NCI-H345 (cell line): ENCODE measurements at places on chromosomes 12 and 14.

DNA sequence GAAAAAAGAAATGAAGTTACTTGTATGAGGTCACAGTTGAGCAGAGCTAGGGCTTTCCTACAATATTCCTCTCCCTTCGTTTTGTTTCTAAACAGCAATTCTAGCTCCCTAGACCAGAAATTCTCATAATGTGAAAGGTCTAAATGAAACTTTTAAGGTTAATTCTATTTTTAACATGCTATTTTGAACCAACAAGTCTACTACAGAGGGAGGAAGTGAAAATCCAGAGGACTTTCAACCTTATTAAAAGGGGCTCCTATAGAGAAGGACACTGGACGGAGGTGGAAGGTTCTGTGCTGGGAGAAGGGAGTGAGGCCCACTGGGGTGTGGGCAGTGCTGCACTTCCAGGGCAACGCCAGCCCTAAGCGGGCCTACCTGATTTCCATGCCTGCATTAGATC is 13.4 kb downstream of the GSG1 start:
- DNase-seq = no peak

- DNase-seq = no peak
These were observed 92.9 kb downstream of the TMEM30B start for GRCh38 chr14:61188196-61188595.

DNA sequence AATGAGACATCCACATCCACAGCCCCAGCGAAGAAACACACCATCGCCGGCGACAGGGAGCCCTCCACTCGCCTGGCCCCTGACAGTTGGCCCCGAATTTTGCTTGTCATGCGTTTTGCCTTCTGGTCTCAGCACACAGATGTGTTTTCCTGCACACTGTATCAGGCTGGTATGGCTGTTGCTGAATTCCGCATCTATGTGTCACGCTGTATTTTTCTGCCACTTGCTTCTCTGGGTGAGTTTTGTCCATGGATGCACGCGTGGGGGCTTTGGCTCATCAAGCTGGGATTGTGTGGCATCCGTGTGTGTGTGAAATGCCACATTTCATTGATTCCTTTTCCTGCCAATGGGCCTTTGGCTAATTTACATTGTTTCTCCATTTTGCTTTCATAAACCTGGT is 26.5 kb downstream of the ARL6IP4 start:
- DNase-seq = no peak

DNA sequence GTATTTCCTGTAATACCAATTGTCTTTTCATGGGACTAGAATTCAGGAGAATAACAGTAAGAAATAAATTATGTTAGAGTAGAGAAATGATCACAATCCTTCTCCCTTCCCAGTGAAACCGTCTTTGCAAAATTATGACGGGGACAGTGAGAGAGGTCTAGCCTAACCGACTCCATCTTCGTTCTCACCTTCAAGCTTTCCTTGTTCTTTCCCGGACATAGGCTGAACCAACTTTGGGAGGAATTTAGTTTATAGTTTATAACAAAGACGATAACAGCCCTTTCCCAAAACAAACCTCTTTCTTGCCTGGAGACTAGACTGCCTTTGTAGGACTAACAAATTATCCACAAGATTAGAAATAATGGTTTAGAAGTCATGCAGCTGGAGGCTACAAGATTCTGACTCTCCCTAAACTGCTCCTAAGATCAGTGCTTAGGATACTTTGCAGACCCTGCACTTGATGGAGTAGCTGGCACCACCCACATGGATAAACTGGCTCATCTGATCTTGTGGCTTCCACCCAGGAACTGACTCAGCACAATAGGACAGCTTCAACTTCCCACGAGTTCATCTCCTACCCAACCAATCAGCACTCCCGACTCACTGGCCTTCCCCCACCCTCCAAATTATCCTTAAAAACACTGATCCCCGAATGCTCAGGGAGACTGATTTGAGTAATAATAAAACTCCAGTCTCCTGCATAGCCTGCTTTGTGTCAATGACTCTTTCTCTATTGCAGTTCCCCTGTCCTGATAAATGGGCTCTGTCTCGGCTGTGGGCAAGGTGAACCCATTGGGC is 521.2 kb upstream of the TBX3 start:
- DNase-seq = no peak

GRCh38 chr14:65606460-65606859 is 193.9 kb downstream of the FUT8 start:
- DNase-seq = no peak

DNA sequence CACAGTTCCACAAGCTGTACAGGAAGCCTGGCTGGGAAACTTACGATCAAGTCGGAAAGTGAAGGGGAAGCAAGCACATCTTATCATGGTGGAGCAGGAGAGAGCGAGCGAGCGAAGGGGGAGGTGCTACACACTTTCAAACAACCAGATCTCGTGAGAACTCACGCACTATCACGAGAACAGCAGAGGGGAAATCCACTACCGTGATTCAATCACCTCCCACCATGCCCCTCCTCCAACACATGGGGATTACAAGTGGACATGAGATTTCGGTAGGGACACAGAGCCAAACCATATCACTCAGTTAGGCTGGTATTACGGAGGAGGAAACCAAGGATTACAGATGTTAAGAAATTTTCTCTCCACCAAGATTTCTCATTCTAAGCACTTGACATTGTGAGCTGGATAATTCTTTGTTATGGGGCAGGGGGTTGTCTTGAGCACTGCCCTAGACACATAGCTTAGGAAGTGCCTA is 262.0 kb upstream of the G2E3 start:
- DNase-seq = peak; percentile 59

DNA sequence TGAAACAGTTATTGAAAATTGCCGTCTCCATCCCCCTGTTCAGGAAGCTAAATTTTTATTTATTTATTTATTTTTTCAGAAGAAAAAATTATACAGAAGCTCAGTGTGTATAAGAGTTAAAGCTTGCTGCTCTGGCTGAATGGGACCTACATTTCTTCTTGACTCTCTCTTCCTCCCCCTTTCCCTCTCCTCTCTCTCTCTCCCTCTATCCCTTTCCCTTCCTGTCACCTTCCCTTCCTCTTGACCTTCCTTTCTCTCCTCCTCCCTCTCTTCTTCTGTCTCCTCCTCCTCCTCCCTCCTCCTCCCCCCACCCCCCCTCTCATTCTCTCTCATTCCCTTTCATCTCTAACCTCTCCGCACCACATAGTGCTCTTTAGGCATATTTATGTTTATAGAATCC is 39.1 kb downstream of the APAF1 start:
- no peak for DNase-seq

DNA sequence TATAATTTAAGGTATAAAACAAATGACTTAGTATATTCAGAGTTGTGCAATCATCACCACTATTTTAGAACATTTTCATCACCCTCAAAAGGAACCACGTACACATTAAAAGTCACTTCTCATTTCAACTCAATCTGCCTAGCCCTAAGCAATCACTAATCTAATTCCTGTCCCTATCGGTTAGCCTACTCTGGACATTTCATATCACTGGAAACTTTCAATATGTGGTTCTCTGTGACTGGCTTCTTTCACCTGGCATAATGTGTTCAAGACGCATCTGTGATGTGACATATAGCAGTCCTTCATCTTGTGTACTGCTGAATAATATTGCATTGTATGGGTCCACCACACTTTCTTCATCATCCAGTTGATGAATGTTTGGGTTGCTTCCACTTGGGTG is 15.4 kb upstream of the PIWIL1 start:
- no peak for DNase-seq

DNA sequence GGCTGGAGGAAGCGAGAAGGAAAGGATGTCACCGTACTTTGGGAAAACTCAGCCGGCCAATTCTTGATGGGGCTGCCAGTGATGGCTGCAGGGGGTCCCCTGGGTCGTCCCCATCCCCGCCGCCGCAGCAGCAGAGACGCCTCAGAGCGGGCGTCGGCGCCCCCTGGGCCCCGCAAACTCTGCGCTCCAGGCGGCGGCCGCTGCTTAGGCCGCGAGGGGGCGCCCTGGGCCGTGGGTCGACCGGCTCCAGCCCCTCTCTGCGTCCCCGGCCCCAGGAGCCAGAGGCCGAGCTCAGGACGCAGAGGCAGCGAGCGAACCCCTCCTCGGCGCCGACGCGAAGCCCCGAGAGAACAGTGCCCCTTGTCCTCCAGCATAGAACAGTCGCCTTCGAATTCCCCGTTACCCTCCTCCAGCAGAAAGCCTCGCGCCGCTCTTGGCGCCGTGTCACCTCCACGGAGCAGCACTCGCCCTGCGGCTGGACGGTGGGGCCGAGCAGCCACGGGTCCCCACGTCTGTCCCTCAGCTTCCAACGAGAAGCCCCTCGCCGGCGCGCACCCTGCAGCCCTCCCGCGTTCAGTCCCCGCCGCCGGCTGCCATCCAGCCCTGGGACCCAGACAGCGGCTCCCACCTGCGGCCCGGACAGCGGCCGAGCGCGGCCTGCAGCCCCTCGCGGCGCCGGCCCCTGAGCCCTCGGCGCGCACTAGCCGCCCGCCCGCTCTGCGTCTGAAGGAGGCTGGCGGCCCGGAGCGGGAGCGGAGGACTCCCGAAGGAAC is 106.6 kb downstream of the PRICKLE1 start:
- no peak for DNase-seq

- no peak for DNase-seq
These were observed 683.4 kb downstream of the TMEM121 start for GRCh38 chr14:106209755-106210154.

GRCh38 chr14:21383848-21384493 is at the start of gene SUPT16H:
SUPT16H (minus strand) TSS chr14:21384019; CDS start chr14:21383927, 92 bp downstream.
- peak; percentile 97 for DNase-seq

DNA sequence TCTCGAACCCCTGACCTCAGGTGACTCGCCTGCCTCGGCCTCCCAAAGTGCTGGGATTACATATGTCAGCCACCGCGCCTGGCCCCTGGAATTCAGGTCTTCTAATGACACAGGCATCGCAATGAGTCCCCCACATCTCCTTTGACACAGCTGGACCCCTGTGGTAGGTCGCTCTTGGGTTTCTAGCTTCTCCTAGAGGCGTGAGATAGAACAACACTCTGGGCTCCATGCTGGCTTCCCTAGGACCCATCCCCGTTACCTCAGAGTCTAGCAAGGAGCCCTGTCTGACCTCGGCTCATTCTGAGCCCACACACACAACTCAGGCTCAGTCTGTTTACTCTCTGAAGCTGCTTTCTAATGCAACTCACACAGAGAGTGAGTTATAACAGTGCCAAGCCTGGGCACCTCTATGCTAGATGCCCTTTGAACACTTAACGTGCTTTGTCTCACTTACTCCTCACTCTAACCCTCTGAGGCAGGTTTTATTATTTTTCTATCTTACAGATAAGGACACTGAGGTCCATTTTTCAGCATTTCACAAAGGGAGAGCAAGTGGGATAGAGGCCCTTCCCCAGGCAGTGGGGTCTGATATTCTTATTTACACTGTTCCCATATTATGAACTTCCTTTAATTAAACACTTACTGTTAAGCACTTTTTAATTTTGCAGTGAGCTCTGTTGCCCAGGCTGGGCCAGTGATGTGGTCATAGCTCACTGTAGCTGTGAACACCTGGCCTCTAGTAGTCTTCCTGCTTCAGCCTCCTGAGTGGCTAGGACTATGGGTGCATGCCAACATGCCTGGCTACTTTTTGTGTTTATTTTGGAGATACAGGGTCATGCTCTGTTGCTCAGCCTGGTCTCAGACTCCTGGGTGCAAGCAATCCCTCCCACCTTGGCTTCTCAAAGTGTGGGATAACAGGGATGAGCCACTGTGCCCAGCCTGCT is 40.6 kb upstream of the RBM19 start:
- no peak for DNase-seq

- no peak for DNase-seq
These were observed 71.4 kb upstream of the GPR68 start for GRCh38 chr14:91315844-91316267.

- DNase-seq = no peak
These were observed 344.7 kb downstream of the CACNA1C start for GRCh38 chr12:2397356-2398045.

DNA sequence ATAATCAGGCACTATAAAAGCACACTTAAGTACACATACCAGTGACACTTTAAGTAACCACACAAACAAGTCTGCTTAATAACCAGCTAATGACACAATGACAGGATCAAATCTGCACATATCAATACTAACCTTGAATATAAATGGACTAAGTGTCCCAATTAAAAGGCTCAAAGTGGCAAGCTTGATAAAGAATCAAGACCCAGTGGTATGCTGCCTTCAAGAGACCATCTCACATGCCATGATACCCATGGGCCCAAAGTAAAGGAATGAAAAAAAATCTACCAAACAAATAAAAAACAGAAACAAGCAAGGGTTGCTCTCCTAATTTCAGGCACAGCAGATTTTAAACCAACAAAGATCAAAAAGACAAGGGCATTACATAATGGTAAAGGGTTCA is 470.4 kb downstream of the TRHDE start:
- no peak for DNase-seq

DNA sequence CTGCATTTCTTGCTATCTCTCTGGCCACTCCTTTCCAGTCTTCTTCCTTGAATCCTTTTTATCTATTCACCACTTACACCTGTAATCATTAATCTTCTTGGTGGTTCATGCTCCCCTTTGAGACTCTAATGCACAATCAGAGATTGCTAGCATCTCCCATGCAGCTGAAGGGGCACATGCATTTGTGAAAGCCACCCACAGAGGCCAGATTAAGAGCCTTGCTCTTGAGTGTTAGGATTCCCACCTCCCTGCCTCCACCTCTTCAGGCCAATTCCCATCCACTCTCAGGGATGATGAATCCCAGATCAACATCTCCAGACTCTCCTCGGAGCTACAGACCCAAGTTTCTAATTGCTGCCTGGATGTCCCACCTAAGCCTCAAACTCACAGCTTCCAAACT is 19.4 kb upstream of the KRT18 start:
- DNase-seq = no peak

- DNase-seq = no peak
These were observed 22.6 kb downstream of the PRKCH start for GRCh38 chr14:61343991-61344405.

DNA sequence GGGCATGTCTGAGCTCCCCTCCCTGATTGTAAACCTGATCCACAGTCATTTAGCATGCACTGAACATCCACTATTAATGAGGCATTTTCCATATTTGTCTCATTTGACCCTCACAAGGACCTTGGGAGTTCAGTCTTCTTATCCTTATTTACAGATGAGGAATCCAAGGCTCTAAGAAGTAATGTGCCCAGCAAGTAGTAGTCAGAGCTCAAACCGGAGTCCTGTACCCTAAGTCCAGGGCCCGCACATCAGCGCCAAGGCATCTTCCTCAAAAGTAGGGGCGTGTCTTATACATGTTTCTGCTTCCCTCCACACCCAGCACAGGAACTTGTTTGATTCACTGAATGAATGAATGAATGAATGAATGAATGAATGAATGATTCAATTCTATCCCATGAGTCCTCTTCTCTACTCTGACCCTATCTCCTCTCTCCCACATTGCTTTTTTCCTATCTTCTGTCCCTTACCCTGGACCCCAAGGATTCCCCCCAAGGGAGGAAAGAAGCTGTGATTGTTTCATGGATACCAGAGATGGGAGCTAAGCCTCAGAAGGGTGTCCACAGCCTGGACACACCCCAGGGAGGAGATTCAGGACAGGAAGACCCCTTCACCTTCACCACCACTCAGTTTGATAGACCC is 21.8 kb upstream of the KRT8 start:
- DNase-seq = no peak
